ENCODE measurements at places on chromosomes 11 and 22.

DNA sequence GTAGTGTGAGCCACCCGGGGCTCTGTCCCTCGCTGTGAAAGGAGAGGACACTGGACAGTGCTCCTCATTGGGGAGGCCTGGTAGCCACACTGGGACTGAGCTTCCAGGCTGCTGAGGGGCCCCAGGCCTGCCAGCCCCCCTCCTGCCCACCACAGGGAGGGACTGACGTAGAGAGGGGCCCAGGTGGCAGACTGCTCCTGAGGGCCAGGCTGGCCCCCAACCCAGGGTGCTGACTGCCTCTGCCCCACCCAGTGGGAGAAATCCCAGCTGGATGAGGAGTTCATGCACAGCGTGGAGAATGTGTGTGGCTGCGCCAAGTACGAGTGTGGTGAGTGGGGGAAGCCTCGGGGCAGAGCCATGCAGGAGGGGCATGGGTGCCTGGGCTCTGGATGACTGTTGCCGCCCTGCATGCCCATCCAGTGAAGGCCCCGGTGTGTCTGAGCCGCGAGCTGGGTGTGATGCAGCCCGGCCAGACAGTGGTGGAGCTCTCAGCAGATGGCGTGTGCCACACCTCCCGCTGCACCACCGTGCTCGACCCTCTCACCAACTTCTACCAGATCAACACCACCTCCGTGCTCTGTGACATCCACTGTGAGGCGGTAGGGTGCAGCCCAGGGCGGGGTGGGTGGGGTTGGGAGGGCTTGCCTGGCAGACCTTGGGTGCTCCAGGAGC lies 78.7 kb upstream of the MYOD1 start:
- no peak for DNase-seq

GRCh38 chr11:24716403-24716802 lies 219.6 kb downstream of the LUZP2 start:
- no peak for DNase-seq

GRCh38 chr11:78038697-78039313 lies 15.7 kb upstream of the KCTD14 start:
- no peak for DNase-seq

DNA sequence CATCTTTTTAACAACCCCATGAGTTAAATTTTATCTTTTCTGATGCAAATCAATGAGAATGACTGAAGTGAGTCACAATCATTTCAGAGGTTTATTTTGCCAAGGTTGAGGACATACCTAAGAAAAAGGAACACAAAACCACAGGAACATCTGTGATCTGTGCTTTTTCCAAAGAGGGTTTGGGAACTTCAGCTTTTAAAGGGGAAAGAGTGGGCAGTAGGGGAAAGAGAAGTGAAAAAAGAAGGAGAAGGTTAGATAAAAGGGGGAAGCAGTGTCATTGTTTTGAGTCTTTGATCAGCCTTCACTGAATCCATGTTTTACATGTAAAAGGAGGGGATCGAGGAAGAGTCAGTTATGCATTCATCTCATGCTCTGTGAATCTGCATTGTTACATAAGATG lies 45.3 kb upstream of the SPON1 start:
- no peak for DNase-seq

- DNase-seq: no peak
These were observed at the start of gene ANKK1 for GRCh38 chr11:113387605-113388211. Gene ANKK1 (plus strand): TSS chr11:113387779. CDS start chr11:113387885, 106 bp downstream.

- DNase-seq: no peak
These were observed 70.3 kb upstream of the GRK2 start for GRCh38 chr11:67195971-67196456.

All from COR-L47 (cell line).